ENCODE measurements at places on chromosomes 11 and 22.

DNA sequence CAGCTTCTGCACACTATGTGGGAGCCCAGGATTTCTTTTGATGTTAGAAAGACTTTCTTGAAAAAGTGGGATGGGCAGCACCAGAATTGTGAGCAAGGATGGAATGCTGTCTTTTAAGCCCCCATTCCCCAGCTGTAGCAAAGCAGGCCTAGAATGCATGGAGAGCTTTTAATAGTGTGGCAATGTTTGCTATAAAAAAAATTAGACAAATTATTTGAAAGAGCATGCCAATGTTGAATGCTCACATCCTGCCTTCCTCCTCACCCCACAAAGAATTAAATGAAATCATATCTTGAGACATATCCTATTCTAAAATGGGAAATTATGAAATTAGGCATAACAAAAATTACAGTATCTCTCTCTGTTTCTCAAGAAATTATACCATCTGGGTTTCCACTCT is 154.7 kb downstream of the C11orf91 start:
- DNase-seq, result no peak

GRCh38 chr11:15988693-15989231 is 367.6 kb downstream of the SOX6 start:
- DNase-seq, result no peak

DNA sequence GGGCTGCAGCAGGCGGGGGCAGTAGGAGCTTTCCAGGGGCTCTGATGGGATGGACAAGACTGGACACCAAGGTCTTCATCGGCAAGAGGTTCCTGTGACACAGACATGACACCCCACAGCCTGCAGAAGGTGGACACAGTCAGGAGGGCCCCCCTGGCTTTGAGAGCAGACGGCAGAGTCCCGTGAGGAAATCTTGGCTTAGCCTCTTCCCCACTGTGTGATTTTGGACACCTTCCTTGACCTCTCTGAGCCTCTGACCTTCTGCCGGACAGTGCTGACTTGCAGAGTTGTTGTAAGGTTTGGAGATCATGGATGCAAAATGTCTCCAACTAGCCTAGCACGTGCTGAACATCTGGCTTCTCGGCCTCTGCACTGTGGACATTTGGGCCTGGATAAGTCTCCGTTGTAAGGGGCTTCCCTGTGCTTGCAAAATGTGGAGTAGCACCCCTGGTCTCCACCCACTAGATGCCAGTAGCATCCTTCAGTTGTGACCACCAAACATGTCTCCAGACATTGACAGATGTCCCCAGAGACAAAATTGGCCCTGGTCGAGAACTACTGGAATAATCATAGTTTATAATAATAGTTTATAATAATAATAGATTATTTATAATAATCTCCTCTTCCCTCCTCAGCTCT is 54.6 kb downstream of the MCM5 start:
- no peak for DNase-seq

GRCh38 chr22:26744892-26745808 is 87.8 kb downstream of the MIAT start:
- DNase-seq, result no peak

DNA sequence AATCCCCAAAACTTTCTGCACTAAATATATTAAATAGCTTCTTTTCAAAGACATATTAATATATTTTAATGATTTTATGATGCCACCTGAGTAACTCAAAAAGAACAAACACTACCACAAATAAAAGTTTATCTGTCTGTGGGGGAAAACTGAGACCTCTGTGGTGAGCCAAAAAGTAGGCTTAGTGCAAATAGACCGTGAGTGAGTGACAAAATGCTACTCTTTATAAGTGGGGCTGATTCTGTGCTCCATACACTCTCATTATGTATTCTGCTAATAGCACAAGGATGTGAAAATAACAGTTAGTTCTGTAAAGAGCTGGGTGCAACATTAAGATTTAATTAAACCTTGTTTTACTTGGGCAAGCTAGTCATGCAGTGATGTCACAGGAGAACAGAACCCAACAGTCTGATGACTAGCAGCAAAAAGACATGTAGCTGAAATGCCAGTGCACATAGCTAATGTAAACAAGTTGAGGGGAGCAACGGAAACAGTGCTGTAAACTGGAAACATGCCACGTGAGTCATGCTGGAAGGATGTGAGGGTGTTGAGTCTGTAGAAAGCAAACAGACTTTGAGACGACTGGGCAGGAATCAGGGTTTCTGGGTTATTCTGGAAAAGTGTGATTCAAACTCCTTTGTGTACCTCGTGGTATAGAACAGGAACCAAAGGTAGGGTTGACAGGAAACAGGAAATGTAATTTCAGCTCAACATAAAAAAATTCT is 1130.4 kb downstream of the LRRC4C start:
- DNase-seq, result peak; percentile 71

DNA sequence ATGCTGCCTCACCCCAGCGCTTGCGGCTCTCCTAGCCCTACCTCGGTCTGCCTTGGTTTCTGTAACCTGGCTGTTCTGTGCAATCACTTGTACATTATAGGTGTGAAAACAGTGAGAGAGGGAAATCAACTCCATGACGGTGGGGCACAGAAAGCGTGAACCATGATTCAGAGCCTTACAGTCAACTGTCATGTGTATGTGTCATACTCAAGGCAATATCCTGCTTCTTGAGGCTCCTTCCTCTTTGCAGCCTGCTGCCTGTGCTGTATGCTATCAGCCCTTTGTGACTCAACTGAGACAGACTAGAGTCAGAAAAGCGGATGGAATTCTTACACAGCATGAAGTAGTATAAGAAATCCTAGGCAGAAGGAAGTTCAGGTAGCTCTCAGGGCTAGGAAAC is 2.1 kb downstream of the NRIP3 start:
- no peak for DNase-seq

DNA sequence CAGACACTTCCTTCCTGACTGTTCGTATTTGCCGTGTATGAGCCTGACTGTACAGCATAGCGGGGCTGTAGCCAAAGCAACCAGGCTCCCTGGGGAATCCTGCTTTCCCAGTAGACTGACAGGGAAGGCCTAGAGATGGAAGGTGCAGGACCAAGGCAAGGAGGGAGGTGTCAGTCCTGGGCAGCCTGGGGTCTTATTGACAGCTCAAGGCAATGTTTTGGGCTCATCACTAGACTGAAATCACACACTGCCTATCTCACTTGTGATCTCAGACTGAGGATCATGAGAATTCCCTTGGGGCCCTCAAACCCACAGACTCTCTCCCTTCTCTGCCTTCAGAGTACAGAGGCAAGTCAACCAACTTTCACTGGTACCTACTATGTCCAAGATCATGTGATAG is 346.8 kb upstream of the NARS2 start:
- no peak for DNase-seq

DNA sequence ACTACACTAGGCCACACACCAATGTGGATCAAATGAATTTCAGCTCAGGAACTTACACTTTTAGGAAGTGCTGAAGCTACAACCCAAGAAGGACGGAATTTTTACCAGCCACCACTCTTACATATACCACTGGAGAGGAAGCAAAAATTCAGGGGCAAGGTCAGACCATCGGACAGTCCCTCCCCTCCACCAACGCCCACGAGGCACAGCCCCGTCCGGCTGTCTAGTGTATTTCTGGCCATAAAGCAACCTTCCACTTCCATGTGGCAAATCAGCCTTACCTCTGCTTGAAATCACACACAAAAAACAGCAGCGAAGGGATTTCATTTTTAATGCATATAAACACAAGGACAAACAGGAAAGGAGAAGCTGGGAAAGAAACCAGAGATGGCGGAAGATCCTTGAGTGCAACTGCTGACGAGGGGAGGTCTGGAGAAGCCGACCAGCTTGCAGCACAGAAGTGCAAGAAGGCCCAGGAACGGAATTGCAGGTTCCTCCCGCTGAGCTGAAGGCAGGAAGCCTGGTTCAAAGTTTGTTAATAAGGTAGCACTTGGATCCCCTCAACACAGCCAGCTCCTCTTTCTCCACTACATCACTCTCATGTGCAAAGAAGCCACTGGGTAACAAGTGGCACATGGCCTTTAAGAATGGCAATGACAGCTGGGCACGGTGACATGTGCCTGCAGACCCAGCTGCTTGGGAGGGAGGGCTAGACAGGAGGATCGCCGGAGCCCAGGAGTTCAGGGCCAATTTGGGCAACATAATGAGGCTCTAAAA is 71.5 kb downstream of the SHANK2 start:
- no peak for DNase-seq

DNA sequence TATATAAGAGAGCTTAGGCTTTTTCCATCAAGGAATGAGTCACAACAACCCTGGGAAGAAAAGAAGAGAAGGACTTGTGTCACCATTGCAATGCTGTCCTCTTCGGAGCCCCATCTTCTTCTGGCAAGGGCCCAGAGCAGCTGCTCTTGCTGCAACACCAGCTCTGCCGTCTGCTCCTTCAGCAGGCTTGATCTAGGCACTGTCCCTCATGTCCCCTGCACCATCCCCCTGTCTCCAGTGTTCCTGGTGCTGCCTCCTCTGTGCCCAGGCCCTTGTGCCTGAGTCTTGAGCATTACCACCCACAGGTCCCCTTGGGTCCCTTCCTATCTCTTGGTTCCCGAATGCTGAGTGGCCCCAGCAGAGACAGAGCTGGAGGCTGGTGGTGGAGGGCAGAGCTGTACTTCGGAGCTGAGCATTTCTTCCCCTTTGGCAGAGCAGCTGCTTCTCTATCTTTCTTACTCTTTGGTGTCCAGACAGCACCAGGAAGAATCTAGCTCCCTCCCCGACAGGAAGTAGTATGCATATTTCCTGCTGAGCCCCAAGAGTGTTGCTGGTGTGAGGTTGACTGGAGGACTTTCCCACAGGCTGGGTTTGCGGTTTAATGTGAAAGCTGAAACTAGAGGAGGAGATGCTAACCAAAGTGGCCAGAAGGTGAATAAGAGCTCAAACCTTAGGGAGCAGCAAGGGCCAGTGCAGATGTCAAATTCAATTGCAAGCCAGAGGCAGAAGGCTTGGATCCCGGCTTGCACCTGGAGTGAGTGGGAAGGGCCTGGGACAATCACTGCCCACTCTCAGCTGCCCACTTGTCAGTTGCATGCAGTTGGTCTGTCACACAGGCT is 27.8 kb downstream of the WEE1 start:
- DNase-seq, result peak; percentile 77

DNA sequence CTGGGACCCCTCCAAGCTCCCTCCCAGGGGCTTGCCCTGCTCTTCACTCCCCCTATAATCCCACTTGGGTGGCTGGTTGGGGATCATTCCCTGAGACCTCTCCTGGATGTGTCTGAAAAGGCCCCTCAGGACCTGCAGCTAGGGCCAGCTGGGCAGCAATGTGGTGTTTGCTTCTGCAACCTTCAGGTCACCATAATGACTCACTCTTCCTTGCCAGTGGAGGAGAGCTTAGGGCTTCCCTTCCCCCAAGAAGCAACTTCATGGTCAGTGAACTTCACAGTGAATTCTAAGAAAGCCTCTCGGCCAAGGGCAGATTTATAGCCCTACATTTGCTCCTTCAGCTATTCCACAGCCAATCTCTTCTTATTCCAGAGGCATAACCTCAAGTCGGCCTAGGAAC is 45.1 kb upstream of the TSPAN18 start:
- DNase-seq, result no peak

DNA sequence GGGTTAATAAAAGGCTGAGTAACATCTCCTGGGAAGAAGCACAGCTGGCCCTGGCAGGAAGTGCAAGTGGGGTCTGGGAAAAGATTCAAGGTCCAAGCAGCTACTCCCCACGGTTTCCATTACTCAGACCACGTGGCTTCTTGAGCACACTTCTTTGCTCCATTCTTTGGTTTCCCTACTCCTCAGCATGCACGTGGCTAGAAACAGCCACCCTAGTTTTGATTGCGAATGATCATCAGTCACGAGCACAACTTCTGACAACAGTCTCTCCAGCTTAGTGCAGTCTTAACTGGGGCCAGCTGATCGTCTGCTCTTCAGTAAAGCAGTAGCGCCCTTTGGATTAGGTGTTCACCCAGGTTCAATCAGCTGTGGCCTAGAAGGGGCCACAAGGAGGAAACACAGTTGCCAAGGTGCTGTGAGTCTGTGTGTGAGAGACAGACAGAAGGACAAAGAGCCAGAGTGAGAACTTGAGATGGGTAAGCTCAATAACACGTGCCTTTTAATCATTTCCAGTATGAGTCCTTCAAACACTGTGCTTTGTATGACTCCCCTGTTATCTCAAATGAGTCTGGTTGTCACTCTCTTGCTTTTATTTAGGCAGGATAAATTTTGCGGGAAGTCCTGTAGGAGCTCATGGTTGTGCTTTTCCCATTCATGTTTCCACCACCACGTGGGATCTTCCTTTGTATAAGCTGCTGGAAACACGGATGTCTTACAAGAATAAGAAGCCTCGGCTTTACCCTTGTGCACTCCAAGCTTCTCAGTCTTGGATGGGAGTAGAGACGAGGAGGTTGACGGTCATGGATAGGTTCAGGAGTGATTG is 901 bp upstream of the PARVA start:
- peak; percentile 64 for DNase-seq

- DNase-seq, result no peak
These were observed 406.8 kb downstream of the ETS1 start for GRCh38 chr11:128180441-128181087.

- DNase-seq, result no peak
These were observed 7.1 kb downstream of the SLC1A2 start for GRCh38 chr11:35412285-35412684.

DNA sequence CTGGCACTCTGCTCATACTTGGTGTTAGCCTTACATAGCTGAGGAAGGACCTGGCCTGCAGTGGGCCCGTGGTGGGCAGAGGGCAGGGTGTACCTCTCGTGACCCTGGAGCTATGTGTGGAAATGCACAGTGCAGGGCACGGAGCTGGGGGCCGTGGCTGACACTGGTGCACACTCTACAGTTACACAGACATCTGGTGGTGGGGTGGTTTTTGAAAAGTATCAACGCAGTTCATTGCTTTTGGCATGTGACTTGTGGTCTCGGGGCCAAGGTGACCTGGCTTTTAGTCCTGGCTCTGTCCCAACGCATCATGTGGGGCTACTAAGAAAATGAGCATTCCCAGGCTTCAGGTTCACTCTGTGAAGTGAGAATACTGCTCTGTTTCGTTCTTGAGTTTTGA is 553.6 kb downstream of the NTM start:
- DNase-seq, result no peak

- DNase-seq, result no peak
These were observed 61.6 kb upstream of the SLC17A6 start for GRCh38 chr11:22276535-22276934.

DNA sequence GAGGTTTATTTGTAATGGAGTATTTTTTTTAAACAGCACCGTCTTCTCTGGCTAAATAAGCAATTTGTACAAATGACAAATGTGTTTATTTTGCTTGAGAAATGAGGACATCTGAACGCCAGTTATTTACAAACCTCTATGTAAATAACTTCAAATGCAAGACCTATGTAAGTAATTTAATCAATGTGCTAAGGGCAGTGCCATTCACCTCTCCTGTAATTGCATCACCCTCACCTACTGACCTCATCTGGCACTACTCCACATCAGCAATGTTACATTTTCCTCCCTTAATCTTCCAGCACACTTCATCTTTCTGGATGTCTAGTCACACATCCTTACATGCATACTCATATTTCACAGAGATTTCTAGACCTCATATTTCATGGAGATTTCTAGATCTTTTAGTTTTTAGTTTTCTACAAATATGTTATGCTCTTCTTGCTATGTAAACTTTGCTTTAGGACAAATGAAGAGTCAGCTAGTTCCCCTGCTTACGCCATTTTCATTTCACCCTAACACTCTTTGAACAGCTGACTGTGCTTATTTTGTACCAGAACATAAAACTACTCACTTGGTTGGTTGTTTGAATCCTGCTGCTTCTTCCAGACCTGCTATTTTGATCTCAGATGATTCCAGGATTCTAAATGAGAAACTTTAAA is 238.6 kb downstream of the GRM5 start:
- DNase-seq, result no peak
